ENCODE measurements at places on chromosomes 7 and 10.

DNA sequence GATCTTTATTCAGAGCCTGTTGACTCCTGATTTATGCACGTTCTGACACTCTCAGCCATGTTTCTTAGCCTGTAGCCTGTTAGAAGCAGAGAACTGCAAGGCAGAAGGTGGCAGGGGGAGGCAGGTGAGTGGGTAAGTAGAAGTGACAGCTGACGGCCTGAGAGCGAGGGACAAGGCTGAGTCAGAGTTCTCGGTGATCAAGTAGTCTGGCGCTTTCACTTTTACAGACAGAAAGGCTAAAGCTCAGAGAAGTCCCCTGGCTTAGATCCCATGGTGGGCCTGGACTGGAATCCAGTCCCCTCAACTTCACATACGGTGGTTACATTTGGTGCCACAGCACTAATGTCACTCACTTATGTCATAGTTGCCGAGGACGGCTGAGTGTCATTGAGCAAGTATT is 139.0 kb downstream of the TACC2 start:
- DNase-seq, result no peak

GRCh38 chr10:76122056-76122455 is 690.6 kb downstream of the LRMDA start:
- no peak for DNase-seq

DNA sequence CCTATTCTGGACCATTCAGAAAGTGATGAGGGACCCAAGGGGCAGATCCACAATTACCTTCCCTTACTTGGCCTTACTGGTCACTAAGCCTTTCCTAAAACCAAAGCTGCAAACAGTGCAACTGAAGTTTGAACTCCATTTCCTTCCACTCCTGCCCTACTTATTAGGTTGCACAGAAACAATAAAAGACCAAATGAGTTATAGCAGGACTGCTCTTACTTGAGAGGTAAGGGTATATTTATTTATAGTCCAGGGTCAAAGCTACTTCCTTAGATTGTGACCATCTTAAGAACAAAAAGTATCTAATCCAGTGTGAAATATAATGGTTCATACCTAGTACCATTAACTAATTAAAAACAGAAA is 27.0 kb downstream of the CDK6 start:
- no peak for DNase-seq

- DNase-seq, result no peak
Observed at GRCh38 chr7:50474382-50475160, 24.4 kb upstream of the FIGNL1 start.

GRCh38 chr7:73649576-73649975 is 18.1 kb upstream of the VPS37D start:
- no peak for DNase-seq

DNA sequence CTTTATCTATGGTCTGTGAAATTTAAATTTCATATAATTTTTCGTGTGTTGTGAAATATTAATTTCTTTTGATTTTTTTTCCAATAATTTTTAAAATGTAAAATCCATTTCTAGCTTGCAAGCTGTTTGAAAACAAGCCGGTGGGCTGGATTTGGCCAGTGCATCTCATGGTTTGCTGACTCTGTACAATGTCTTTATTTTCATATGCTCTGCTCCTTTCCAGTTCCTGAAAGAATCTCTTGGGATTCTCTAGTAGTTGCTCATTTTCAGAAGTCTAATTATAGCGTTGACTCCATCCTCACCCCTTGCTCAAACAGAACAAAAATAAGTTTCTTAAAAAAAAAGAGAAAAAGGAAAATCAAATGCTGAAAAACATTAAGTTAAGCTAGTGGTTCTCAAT is 21.4 kb downstream of the UBN2 start:
- DNase-seq, result no peak

GRCh38 chr10:59025981-59026765 is 150.3 kb upstream of the PHYHIPL start:
- DNase-seq, result no peak

DNA sequence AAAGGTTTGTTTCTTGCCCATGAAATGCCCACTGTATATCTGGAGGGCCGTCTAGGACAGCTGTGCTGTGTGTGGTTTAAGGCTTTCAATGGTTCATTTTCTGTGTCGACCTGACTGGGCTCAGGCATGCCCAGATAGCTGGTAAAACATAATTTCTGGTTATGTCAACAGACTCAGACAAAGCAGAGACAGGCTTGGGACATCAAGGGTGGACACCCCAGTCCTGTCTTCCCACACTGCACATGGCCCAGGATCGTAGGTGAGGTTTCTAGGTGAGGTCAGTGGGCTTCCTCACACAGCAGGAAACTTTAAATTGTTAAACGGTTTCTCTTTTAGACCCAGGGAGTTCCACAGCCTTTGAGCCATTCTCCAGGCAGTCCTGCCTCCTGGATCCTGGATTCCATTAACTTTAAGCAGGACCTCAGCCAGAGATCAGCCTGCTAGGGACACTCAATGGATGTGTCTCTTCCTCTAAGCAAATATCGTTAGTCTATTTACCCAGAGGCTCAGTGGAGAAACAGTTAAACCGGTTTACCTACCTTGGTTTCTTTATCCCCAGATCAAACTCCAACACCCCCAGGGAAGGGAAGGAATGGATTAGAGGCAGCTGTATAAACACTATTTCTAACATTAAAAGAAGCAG is 66.4 kb downstream of the ST8SIA6 start:
- no peak for DNase-seq

DNA sequence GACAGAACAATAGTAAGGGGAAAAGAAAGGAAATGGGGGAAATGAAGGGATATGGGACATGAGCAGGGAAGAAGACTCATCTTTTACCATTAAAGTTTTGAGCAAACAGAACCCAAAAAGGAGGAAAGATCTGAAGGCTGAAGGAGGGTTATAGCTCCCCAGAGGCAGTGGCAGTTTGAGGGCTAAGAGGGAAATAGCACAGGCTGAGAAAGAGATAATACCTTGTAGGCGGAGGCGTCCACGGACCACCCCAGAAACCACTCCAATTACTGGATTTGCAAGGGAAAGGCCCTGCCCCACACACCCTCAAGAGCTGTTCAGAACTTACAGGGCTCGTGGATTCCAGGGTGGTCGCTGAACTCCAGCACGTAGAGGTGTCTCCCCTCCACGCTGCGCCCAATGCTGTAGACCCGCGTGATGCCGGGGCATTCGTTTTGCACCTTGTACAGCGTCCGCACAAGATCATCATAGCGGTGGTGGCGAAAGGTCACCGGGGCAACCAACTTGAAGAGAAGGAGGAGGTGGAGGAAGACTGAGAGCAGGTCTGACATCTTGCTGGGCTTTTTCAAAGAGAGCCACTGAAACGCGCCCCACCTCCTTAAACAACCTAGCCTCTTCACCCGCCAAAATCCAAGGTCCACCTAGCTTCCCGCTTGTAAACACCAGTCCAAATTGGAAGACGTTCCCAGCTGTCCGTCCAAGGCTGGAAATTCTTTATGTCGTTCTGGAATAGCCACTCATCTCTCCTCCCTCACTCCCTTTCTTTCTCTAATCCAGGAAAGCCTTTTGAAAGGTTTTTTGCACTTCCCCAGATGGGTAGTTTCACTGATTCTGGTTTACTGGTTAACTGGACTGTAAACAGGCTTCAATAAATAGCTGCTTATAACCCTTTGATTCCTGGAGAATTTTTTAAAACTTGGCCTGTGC is at the start of gene CPN1:
TSS of gene CPN1 (minus strand) at position 795 of the 927 bp plus-strand sequence. CDS start at position 551, 244 bp downstream.
- DNase-seq, result no peak

- no peak for DNase-seq
Observed at GRCh38 chr7:94276795-94277194, 117.9 kb upstream of the COL1A2 start.

- peak; percentile 40 for DNase-seq
Observed at GRCh38 chr10:122112021-122112616, 123.2 kb downstream of the TACC2 start.

DNA sequence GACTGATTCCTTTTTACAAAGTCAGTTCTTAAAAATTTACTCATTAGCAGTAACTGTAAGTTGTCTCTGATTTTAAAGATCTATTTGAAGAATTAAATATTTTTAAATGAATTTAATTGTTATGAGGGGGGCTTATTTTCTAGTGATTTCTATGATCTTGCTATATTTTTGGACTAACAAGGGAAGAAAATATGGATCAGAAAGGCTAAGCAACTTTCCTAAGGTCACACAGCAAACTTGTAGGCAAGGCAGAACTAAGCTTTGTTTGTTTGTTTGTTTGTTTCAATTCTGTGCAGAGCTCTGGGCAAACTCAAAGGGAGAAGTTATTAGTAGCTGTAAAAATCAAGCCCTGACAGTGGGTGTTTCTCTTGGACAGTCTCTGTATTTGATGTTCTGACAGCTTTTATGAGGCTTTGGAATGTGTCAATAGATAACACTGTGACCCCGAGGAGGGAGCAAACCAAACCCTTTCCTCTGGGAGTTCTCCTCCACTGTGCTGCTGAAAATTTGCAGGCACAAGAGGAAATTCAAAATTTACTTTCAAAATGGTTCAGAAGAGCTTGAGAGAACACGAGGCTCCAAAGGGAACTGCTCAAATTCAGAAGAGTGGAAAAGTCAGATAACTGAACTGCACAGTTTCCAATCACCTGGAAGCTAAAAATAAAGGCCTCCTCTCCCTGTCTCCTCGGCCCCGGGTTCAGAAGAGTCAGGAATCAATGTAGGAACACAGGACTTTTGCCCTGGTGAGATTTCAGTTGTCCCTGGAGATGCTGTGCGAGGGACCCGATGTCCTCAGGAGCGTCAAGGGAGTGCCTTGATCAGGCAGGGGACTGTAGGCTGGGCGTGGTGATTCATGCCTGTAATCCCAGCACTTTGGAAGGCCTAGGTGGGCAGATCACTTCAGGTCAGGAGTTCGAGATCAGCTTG is 325.7 kb downstream of the GATA3 start:
- DNase-seq, result no peak

GRCh38 chr10:11793762-11794479 is 29.2 kb upstream of the PROSER2 start:
- DNase-seq, result no peak

DNA sequence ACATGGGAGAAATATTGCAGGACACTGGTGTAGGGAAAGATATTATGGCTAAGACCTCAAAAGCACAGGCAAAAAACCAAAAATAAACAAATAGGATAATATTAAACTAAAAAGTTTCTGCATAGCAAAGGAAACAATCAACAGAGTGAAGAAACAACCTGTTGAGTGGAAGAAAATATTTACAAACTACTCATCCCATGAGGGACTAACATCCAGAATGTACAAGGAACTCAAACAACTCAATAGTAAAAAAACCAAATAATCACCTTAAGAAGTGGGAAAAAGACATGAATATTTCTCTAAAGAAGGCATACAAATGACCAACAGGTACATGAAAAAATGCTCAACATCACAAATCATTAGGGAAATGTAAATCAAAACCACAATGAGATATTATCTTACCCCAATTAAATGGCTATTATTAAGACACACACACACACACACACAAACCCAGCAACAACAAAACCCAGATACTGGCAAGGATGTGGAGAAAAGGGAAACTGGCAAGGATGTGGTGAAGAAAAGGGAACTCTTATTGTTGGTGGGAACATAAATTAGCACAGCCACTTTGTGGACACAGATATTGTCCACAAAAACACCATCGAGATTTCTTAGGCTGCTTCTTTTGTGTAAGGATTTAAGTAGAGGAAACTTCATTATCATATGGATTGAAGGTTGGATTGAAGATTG is 9.8 kb upstream of the RAB18 start:
- DNase-seq, result no peak

- no peak for DNase-seq
Observed at GRCh38 chr10:60615541-60615940, 162.7 kb upstream of the CDK1 start.

- no peak for DNase-seq
Observed at GRCh38 chr10:30836406-30836805, 195.3 kb downstream of the ZNF438 start.

GRCh38 chr10:124522933-124523871 is 61.6 kb downstream of the LHPP start:
- no peak for DNase-seq

- no peak for DNase-seq
Observed at GRCh38 chr10:119671381-119671780, 20.2 kb downstream of the BAG3 start.

DNA sequence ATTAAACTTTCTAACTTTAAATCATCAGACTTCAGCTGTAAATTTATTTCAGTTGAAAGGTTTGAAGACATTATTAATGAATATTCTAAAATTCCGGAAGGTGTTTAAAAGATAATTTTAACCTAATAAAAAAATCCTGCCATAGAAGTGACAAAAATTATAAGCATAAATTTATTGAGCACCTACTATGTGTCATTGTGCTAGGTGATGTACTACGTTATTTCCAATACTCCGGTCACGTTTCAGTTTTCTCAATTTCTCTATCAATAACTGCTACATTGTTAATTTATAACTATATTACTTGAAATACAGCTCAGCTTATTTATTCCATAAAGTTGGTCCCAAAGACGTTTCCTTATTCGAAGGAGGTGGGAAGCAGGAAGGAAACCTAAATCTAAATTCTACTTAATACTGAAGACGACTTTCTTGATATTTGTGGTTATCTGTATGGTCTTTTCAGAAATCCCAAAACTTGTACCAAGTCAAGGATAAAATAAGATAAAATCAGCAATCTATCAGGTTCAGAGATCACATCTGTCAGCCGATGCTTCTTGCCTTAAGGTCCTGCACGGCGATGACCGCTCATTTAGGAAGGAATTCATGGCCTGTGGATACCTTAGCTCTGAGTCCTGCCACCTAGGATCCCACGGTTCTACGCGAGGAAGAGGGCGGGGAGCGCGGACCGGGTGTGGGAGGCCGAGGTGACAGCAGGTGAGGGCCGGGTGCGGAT is 1.2 kb upstream of the ZEB1 start:
- no peak for DNase-seq

DNA sequence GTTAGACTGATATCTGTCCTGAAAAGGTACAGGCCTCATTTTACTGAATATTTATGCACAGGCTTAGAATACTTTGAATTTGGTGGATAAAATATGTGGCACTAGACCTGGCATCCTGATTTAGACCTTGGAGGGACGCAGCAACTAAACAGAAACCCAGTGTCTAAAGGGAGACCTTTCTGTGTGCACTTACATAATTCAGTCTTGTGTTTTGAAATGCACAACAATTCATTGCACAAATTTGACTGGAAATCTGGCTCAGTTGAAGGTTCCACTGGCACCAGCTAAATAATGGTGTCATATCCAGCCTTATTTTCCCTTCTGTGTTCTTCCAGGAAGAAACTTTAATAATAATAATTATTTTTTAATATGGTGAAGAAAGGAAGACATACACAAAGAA is 142.1 kb downstream of the SND1 start:
- DNase-seq, result no peak

GRCh38 chr10:79056361-79056735 is 12.4 kb upstream of the ZMIZ1 start:
- no peak for DNase-seq

DNA sequence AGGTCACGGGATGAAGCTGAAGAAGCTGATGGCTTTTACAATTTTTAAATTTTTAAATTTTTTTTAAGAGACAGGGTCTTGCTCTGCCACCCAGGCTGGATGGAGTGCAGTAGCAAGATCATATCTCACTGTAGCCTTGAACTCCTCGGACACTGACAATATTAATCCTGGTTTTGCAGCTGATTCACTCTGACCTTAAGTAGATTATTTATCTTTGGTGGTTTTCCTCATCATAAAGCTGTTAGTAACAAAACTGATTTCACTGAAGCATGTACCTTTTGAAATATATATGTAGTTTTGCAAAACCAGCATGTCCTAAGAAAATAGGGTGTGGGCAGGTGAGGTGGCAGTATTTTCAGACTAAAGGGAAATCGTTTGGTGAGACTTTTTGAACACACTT is 56.0 kb downstream of the DYNC2I1 start:
- DNase-seq, result no peak
